GM12891 (cell line): ENCODE measurements at places on chromosomes 16 and 17.

DNA sequence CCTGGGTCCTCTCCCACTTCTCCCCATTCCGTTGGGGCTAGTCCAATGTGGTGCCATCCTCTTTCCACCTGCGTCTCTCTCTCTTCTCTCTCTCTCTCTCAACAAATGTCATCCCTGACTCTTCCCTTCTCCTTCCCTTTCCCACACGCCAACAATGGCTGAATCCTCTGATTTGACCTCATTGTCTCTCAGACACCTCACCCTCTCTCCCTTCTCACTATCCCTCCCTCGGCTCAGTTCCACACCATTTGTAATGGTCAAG, 628 bp upstream of the ZNF18 start:
- DNase-seq, result no peak

DNA sequence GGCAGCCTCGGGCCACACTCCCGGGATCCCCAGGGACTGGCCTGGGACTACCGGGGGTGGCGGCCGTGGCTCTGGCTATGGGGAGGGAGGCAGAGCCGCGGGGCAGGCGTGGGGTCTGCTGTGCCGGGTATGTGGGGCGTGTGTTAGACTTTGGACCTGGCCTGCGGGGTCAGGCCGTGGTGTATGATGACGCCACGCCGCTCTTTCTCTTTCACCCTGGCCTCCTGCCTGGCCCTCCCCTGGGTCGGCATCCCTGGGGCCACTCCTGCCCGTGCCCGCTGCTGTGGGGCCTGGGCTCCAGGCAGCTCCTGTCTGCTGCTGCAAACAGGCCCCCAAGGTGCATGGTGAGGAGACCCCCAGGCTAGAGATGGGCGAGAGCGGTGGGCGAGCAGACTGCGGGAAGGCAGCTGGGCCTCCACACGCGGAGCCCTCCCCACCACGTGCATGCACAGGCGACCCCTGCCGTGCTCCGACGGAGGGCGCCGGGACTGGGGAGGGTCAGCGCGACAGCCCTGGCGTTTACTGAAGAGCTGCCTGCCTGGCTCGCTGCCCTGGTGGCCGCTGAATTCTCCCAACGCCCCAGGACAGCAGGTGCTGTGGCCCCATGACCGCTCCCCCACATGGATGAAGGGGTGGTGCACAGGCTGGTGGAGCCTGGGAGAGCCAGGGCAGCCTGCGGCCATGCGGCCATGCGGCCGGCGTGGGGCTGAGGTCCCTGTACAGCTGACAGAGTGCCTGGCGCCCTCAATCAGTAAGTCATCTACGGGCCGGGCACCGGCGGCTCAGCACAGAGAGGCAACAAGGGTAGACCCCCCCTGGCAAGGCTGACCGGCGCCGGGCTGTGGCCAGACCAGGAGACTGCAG, 16.0 kb downstream of the CAPN15 start:
- no peak for DNase-seq

DNA sequence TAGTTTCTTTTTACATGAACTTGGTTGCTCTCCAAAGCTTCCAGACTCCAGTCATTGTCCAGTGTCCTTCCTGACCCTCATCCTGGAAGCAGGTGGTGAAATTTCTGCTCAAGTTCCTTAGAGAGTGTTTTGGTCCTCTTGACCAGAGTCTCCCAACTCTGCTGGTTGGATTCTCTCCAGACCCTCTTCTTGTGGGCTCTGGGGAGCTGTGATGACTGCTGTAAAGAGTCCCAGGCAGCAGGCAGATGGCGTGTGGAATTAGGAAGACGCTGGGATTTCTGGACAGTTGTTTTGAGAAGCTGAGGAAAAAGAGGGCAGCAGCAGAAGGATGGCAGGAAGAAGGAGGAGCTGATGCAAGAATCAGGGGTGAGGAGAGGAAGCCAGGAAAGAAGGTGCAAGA, 1.6 kb upstream of the SEZ6 start:
- DNase-seq, result no peak

DNA sequence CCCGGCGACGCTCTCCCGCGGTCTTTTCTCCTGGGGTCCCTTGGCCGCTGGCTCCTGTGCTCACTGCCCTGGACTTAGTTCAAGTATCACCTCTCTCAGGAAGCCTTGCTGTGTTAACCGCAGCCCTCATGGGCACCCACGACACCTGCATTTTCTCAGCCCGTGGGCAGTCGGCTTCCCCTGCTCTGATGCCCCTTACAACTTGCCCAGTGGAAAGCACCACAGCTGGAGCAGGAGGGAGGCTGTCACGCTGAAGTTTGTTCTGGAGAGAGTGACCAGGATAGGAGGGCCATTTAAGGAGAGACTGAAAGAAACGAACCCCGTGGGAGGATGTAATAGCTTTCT, 395 bp downstream of the STXBP4 start:
- peak; percentile 11 for DNase-seq

DNA sequence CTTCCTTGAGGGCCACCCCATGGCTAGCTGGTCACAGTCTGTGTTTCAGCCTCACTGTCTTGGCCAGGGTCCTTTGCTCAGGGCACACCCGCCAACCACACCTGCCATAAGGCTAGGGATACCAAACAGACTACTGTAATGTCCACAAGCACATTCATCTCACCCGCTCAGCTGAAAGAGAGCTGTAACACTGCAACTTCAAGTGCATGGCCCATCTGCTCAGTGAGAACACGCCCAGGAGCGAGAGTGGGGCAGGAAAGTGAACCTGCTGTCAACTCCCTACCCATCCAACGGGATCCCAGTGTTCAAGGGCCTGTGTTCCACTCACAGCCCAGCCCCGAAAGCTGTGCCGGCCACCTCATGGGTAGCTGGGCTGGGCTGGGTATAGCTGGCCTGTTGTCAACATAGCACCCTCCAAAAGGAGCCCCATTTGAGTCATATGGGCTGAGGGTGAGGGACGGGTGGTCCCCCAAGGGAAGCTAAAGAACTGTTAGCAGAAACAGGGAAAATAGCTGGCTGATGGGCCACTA, 55.7 kb downstream of the SCNN1B start:
- DNase-seq, result no peak

DNA sequence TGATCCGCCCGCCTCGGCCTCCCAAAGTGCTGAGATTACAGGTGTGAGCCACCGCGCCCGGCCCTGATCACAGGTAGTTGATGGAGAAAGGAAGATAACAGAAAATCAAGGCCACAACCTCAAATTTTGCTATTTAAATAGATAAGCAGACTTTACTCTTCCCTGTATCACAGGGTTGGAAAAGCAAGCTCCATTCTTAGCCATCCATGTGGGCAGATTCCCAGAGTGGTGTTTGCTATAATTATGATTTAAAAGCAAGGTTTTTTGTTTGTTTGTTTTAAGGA, 44.4 kb downstream of the TUBD1 start:
- no peak for DNase-seq

- DNase-seq, result no peak
These were observed 29.1 kb downstream of the DUSP14 start for GRCh38 chr17:37518826-37519225.

GRCh38 chr16:55667753-55668152, 12.0 kb downstream of the SLC6A2 start:
- DNase-seq, result no peak

GRCh38 chr16:65728167-65728566, 606.3 kb upstream of the CDH11 start:
- no peak for DNase-seq

- DNase-seq, result no peak
These were observed 2.2 kb upstream of the PELP1 start for GRCh38 chr17:4706121-4706520.

- DNase-seq, result no peak
These were observed 63.2 kb downstream of the RPH3AL start for GRCh38 chr17:289409-289808.

- no peak for DNase-seq
These were observed 223.7 kb downstream of the ZNF423 start for GRCh38 chr16:49632086-49632794.

DNA sequence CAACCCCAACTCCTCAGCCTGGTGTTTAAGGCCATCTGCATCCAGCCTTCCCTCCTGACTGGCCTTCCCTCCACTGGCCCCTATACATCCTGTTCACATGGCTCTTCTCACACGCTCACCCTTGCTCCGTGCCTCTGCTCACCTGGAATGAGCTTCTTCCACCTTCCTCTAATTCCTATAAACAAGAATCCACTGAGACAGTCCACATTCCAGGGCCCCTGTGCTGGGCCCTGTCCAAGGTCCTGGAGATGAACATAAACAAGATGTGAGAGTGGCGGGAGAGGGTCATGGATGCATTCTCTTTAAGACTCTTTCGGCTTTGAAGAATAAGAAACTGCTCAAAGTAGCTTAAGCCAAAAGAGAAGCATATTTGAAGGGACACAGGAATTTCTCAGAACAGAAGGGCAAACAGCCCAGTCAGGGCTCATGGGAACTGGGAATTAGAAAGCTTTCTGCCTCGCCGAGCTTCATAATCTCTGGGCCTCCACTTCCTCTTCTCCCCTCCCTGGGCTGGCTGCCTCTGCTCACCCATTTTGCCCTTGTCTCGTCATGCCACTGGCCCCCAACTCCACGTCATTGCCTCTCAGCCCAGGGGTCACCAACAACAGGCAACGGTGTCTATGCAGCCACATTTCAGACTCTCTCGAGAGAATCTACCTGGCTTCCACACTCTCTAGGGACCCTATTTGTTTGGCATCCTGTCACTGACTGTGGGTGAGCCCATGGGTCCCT, 13.5 kb downstream of the SPPL2C start:
- no peak for DNase-seq

GRCh38 chr16:29816694-29817441, 916 bp downstream of the PAGR1 start:
- peak; percentile 52 for DNase-seq

GRCh38 chr16:53357955-53358354, 76.3 kb upstream of the RBL2 start:
- DNase-seq, result no peak

DNA sequence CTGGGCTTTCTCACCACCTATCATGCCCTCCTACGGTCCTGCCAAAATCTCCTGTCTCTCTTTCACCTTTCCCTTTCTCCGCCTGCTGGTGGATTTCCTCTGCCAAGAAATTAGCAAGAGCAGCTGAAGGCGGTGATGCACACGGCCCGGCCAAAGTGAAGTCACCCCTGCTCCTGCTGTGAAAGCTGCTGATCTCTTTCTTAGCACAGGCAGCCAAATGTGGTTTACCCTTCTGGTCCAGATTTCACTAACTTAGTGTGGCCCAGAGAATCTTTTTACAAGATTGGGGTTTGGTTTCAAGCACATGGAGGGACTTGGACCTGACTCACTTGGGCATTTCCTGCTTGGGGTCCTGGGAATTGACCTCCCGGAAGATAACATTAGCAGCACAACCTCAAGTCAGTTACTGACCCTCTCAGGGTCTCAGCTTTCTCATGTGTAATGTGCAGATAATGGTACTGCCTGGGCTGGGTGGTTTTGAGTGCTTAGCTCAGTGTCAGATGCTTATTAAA, 155.7 kb downstream of the SOCS1 start:
- DNase-seq, result no peak

DNA sequence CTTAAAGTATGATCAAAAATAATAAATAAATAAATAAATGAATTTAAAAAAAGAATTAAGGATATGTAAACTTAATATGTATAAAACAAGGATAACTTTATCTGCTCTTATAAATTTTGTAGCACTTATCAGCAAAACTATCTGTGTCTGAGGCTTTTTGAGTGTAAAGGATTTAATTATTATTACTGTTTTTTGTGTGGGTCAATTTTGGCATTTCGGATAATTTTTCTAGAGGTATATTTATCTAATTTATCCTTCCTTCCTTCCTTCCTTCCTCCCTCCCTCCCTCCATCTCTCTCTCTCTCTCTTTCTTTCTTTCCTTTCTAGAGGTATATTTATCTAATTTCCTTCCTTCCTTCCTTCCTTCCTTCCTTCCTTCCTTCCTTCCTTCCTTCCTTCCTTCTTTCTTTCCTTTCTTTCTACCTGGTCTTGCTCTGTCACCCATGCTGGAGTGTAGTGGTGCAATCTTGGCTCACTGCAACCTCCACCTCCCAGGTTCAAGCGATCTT, 120.8 kb downstream of the ABCA8 start:
- no peak for DNase-seq
